ENCODE measurements at places on chromosomes 2 and 18.

- DNase-seq = no peak
Observed at GRCh38 chr18:6434481-6434880, 19.8 kb upstream of the L3MBTL4 start.

- no peak for DNase-seq
Observed at GRCh38 chr2:228649876-228650275, 468.4 kb upstream of the SPHKAP start.

GRCh38 chr18:78776151-78776550 is 203.5 kb upstream of the SALL3 start:
- DNase-seq = no peak

GRCh38 chr2:138708682-138709241 is 71.4 kb downstream of the NXPH2 start:
- no peak for DNase-seq

GRCh38 chr2:119234021-119235019 is 10.7 kb downstream of the STEAP3 start:
- no peak for DNase-seq

DNA sequence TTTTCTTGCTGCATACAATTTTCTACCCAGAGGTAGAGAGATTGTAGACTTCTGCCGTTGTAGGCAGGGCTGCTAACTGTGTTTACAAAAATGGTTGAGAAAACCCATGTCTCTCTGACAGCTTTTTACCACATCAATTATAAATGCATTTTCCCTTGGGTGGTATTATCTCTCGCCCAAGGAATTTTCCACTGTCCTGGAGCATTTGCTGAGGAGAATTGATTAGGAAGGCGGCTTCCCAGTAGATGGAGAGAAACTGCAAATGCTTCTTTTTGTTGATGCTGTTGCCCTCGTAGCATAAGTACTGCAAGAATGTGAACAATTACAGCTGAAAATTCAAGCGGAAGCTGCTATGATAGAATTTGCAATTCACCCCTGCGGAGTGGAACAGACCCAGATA is 1007.7 kb upstream of the KLHL29 start:
- DNase-seq = no peak

- no peak for DNase-seq
Observed at GRCh38 chr18:40824291-40824690, 1130.7 kb upstream of the PIK3C3 start.

GRCh38 chr2:72103690-72104089 is 44.0 kb downstream of the CYP26B1 start:
- DNase-seq = no peak

DNA sequence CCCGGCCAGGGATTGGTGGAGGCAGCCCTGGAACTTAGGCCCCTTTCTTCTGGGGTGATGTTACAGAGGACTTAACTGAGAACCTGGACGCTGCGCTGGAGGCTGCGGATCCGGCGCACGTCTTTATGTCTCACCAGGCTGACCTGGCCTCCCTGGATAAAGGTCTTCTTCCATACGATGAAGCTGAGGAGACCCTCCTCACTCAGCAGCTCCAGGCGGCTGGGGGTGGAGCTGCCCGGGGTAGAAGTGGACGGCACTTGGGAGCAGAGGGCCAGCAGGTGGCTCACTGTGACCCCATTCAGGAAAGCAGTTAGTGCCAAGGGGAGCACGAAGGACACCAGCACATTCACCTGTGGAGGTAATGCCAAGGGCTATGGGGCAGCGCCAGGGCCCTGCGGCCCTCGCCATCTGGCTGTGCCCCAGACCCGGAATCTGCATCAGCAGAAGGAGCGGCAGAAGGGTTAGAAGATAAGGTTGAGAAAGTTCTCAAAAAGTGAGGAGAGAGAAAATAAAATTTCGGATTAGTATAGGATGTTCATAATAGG is 8.0 kb downstream of the NTSR2 start:
- DNase-seq = no peak

DNA sequence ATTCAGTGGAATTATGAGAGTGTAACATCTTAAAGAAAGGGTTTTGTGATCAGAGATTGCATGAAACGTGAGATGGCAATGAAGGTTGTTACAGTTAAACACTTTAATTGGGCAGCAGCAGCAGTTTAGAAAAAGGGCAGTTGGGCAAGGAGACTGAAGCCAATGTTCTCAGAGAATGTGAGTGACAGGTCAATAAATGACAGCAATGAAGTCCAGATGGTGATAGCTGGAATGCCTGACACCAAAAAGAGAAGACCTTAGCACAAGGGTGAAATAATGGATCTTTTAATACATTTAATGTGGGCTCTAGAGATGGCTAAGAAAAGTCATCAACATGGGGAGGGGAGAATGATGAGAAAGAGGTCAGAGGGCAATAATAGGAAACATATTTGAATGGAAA is 89.4 kb upstream of the CDH7 start:
- no peak for DNase-seq

DNA sequence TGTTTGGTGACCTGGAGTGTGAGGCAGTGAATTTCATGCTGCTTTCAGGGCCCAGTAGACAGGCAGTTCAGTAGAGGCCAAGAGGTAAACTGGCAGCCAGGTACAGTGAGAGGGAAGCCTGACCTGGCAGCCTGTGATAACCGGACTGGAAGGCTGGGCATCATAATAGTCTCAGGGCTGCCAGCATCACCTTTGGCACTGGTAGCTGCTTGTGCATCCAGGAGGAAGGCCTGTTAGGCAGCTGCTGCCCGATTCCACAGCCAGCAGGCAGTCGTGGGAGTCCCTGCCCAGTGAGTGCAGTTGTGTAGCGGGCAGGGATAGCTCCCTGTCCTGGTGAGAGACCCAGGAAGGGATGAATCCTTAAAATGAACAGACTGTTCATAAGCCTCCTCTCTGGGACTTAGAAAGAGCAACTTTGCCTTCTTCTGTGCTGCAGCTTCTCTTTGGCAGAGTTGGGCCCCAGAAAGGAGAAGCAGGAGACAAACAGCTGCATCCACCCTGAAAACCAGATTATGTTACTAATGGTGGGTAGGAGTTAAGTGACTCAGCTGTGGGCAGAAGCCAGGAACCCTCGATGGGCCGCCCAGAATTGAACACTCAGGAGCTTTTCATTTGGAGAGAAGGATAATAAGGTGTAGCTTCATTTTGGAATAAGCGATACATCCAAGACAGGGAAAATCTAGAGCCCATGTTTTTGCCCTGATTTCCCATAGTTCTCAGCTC is 8.1 kb upstream of the GPBAR1 start:
- no peak for DNase-seq

DNA sequence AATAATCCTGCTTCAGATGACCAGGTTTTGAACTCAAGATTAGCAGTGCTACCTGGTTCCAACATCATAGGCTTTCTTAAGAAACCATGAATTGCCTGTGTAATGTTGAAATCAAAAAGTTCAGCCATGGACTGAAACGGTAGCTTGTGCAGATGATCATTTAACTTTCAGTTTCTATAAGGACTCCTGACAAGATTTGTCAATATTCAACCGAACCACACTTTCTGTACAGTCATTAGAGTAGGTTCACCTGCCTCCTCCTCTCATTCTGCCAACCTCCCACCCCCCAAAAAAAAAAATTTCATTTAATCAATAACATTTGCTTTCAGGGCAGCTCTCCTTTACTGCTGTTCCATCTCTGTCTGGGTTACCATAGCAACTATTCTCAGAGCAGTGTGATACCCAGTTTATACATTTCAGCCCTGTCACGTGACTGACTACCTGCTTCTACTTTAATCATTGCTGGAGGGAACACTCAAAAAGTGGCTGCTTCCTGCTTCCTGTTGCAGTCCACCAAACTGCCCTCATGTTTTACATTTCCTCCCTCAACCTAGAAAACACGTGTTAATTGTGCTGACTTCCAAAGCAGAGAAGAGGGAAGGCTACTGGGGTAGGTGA is 275.5 kb downstream of the SS18 start:
- DNase-seq = no peak

DNA sequence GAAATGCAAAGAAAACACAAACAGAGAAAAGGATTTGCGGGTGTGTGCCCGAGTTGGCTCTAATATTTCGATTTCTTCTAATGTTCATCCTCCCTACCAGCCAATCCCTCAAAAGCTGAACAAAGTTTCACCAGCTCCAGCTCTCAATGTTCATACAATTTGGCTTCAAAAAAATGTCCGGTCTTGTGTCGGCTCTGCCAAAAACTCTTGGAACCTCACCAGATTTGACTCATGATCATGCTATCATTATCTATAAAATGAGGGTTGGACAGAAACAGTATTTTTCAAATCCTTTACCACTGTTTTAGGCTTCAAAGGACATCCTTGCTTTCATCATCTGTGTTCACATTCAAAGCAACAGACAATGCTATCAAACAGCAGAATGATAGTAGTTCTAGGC is 88.2 kb downstream of the CRACDL start:
- DNase-seq = no peak

DNA sequence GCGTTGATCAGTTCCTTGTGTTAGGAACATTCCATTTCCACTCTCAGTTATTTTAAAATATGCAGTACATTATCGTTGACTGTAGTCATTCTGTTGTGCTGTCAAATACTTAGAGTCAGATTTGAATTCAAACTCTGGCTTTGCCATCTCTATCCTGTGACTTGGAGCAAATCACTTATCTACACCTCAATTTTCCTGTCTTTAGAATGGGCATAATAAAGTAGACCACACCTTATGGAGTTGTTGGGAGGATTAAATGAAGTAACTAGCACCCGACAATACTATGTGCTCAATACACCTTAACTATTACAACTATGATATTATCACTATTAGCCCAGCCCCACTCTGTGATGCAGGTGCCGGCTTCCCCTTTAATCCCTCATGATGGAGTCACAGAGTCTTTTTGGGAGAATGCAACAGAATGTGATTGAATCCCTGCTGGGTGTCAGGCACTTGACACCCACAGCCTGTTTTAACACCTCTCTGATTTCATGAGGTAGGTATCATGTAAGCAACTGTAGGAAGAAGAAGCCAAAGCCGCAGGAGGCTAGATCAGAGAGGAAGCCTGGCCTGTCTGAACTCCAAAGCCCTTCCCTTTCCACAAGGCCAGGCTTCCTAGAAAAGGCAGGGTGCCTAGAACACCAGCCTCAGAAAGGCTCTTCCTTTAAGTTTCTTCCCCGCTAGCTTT is 308.4 kb downstream of the NAPG start:
- no peak for DNase-seq

DNA sequence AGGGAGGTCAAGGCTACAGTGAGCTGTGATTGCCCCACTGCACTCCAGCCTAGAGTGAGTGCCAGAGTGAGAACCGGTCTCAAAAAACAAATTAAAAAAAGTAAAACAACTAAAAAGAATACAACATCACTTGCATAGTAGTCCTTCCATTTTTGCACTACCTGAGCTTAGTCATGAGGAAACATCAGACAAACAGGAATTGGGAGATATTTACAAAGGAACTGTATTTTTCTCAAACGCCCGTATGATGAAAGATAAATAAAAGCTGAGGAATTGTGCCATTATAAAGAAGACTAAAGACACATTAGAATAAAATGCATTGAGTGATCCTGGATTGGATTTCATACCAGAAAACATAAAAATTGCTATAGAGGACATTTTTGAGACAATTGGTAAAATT is 50.0 kb upstream of the ATP8B1 start:
- DNase-seq = no peak

DNA sequence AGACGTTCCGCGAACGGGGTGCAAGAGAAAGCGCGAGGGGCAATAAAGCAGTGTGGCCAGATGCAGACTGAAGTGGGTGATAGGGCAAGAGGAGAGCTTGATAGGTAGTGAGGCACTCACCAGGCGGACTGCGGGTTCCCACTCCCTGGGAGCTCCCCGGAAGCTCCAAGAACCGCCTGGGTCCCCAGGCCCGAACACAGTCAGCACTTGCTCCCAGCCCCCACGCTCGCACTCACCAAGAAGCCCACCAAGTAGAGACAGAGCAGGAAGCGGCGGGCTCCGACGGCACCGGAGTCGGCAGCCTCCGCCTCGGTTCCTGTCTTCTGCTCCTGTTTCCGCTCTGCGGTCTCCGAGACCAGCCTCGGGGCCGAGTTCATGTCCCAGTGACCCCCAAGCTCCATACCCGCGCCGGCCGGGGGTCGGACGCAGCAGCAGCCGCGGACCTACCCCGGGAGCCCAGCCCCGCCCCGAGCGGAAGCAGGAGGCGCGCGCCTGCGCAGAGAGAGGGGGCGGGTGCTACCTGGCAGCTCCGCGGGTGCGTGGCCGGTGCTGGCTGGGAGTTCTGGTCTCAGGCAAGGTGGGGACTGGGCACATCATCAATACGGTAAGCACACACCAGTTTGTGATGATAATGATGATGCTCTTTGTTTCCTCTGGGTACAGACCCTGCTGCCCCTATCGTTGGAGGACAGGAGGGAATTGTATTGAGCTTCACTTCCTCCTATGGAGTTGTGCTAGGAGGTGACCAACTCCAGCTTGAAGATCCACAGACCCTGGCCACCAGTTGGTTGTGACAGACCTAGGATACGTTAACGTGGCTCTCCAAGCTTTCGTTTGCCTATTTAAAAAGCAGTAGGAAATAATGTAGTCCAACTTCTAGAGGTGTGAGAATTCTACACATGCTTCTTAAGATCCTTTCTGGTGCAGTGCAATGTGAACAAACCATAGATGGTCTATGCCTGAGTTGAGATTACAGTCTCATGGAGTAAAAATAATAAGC is 25.1 kb upstream of the TMEM182 start:
- DNase-seq = peak; percentile 70

- DNase-seq = no peak
Observed at GRCh38 chr2:69335311-69335710, 51.7 kb downstream of the GFPT1 start.

DNA sequence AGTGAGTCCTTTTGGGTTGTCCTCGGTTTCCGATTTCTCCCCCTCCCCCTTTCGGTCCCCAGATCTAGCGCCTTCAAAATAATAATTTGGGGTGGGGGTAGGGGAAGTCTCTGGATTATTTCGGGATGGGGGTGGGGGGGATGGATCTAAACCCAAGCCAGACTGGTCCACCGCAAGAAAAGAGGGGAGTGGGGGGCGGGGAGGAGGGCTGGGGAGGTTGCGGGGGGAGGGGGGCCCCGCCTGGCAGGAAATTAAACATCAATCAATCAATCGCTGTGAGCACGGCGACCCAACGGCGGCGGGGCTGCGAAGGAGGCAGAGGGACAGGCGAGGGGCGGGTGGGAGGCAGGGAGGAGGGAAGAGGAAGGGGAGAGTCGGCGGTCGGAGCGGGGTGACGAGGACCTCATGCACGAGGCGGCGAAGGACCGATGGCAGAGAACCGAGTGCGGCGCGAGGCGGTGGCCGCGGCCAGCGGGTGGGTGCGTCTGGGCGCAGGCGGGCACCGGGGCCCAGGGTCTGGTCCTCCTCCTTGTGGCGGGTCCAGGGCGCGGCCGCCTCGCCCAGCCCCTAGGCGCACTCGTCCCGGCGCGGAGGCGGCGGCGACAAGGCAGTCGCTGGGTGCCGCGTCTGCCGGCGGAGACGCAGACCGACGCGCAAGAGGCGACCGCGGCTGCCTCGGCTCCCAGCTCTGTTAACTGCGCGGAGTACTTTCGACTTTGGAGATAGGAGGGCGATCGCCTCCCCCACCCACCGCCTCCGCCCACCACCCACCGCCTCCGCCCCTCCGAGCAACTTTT is 468 bp upstream of the SATB2 start:
- no peak for DNase-seq

- no peak for DNase-seq
Observed at GRCh38 chr2:134540990-134541389, 177.8 kb downstream of the TMEM163 start.
